ENCODE measurements at places on chromosomes 3 and 15.

GRCh38 chr3:147305533-147306250 lies 100.7 kb downstream of the ZIC4 start:
- peak; percentile 87 for DNase-seq

DNA sequence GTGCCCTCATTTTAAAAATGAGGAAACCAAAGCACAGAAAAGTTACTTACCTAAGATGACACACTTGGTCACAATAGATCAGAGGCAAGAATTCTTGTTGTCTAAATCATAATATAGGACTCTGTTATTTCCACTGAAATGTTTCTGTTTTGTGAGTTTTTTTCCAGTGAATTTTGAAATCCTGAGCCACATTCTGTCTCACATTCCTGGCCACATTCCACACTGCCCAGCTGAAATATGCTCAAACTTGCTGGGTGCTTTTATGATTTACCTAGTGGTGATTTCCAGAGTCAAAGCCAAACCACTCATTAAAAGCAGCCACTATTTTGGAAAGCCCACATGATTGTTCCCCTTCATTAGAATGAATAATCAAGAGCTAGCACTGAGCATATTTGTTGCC lies 82.3 kb upstream of the NPHP3 start:
- DNase-seq = peak; percentile 70

GRCh38 chr3:170811515-170811914 lies 58.5 kb downstream of the RPL22L1 start:
- peak; percentile 51 for DNase-seq

GRCh38 chr3:154115332-154115731 lies 5.9 kb upstream of the ARHGEF26 start:
- DNase-seq = no peak

DNA sequence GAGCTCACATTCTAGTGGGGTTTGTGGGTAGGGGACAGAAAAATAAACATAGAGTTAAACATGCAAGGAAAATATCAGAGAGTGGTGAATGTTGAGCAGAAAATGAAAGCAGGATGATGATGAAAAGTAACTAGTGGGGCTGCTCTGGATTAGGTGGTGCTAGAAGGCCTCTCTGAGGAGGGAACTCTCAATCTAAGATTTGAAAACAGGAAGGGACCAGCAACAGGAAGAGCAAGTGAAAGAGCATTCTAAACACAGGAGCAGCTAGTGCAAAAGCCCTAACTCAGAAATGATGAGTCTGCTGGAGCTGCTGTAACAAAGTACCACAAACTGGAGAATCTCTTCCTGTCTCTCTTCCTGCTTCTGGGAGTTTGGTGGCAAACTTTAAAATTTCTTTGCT lies 468.6 kb upstream of the AGTR1 start:
- no peak for DNase-seq

GRCh38 chr3:55974421-55975165 lies 487.5 kb upstream of the WNT5A start:
- DNase-seq = no peak

DNA sequence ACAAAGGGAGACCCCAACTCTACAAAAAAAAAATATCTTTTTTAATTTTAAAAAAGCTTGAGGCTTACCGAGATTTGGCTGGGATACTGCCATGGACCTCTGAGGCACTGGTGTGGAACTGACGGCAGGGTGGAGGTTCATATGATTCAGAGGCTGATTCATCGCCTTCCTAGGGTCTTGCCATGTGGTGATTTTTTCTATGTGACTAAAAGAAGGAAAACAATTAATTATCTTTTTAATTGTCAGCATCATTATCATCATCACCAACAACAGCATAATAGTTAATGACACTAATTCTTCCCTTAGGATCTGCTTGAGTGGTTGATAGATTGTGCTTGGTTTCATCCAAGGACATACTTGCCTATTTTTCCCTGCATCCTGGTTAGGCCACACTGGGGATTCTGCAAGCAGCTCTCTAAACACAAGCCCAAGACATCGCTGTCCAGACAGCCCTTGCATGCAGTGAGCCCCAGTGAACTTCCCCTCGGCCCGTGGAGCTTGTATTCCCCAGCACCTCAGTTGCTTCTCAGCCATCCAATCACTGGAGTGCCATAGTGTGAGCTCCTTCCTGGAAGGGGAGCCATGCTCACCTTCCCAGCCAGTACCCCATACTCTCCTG lies 84.9 kb downstream of the WWTR1 start:
- DNase-seq = peak; percentile 85

All from fibroblast of skin of right biceps (primary cell).